Naive thymus-derived CD8-positive, alpha-beta T cell (primary cell): ENCODE measurements at places on chromosomes 11 and 22. TPM values are rescaled to one million over a fixed set of nuclear protein-coding genes. Genes with fewer than 3 reads are reported as not detected.

Gene C11orf87
- total RNA-seq: not detected

Gene BDNF
- not detected for total RNA-seq

Gene SMC1B
- not detected for total RNA-seq

Gene PRR33
- total RNA-seq: not detected

DNA sequence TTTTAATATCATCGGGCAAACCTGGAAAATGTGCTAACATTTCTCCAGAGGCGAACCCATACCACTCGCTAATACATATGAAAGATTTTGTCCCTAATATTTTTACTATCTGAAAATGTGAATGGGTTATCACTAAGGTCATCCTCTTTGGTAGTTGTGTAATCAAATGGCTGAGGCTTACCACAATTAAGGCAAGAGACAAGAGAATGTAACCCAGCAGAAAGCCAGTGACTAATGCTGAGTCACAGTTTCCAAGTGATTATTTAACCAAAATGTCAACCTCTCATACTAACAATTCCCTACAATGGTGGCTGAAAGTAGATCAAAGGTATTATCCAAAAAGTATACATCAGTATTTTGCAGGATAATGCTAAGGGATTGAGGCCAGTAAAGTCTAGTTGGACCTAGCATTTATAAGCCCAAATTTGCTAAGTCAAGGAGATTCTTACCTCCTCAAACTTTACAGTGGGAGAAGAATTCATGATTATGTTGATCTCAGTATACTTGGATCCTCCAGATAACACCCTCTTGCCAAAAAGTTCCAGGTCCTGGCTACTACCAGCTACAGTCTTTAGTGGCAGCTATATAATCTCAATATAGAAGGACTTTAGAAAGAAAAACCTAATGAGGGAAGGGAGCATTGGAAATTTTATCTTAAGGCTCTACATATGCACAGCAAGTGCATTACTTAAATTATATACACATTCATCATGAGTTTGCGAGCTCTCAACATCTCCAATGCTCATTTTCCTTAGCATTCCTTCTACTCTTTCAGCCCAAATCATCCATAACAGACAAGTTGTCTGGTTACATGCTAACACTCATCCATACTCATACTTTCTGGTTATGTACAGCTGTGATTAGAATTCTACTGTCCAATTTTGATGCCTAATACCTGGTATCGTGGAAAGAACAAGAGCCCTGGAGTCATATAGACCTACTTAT lies 25.4 kb downstream of the SIK3 start:
- peak overlapping the region; percentile 26 for H3K27ac ChIP-seq
- H3K36me3 ChIP-seq: no peaks in the 10 kb centered on the region
- peaks cover 60% of the 10 kb centered on the region for H3K4me1 ChIP-seq
- no peak for DNase-seq

- no peaks in the 10 kb centered on the region for H3K27me3 ChIP-seq
- no peak for DNase-seq
These were observed 8.2 kb upstream of the TBC1D22A start for GRCh38 chr22:46754110-46754799.

- DNase-seq: no peak
- peaks cover 8% of the 10 kb centered on the region for H3K4me1 ChIP-seq
- H3K27ac ChIP-seq: no peak overlapping the region
- H3K36me3 ChIP-seq: peaks cover 4% of the 10 kb centered on the region
- peaks cover 72% of the 10 kb centered on the region for H3K27me3 ChIP-seq
These were observed 5.2 kb downstream of the TEAD1 start for GRCh38 chr11:12679471-12679870.

- no peak for DNase-seq
- no peaks in the 10 kb centered on the region for H3K36me3 ChIP-seq
- no peak overlapping the region for H3K4me3 ChIP-seq
- peaks cover 29% of the 10 kb centered on the region for H3K4me1 ChIP-seq
These were observed 187.9 kb downstream of the ETS1 start for GRCh38 chr11:128399251-128400121.

DNA sequence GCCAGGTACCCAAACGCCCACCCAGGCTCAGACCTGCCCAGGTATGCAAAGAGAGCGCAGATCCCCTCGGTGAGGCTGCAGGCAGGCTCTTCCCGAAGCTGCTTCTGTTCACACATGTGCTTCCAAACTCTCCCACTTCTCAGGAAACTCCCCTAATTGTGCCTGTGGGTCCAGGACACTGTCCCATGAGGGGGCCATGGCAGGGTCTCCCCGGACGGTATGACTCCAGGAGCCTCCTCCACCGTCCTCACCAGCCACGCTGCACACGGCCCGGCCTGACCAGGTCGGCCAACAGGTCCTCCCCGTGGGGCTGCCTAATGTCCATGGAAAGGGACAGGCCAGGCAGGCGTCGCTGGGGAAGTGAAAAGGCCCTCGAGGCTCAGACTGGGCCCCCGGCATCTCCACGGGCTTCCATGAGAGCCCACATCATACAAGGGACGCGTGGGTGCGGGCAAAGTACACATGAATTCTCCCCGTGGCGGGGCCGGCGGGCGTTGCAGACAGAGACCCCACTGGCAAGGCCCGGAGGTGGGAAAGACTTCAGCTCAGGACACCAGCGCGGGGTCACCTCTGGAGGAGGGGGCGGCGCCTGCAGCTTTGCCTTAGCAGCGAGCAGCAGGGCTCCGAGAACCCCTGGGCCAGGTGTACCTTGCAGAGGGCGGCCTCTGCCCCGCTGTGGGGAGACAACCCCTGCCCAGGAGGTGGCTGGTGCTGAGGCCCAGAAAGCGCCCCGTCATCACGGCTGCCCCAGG lies 526.1 kb downstream of the BRD1 start:
- DNase-seq: no peak
- H3K4me1 ChIP-seq: no peaks in the 10 kb centered on the region
- no peak overlapping the region for H3K4me3 ChIP-seq

DNA sequence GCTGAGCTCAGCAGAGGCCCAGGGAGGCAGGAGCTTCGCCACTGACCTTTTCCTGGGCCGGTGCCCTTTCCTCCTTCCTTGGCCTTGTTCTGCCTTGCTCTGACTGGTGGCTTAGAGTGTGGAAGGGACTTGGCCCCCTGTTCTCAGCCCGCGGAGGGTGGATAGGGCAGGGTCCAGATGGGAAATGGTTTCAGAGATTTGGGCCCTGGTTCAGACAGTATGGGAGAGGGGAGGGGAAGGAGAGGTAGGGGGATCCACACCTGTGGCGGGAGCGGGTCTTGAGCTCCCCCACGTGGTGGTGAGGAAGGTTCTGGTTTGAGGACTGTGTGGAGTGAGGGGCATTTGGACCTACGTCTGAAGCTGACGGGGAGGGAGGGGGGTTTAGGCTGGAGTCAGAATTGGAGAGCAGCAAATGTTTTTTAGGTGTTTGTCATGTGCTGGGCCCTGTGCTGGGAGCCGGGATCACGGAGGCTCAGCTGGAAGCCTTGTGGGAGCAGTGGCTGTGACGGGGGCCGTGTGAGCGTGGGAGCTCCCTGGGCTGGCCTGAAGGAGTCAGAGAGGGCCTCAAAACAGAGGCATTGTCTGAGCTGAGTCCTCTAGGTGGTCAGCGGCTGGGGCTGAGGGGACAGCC lies 27.2 kb downstream of the SHANK3 start:
- no peaks in the 10 kb centered on the region for H3K36me3 ChIP-seq
- H3K4me3 ChIP-seq: no peak overlapping the region
- DNase-seq: no peak
- no peak overlapping the region for H3K27ac ChIP-seq
- H3K4me1 ChIP-seq: peaks cover 13% of the 10 kb centered on the region

- no peak for DNase-seq
- H3K4me1 ChIP-seq: no peaks in the 10 kb centered on the region
- no peaks in the 10 kb centered on the region for H3K36me3 ChIP-seq
- no peak overlapping the region for H3K4me3 ChIP-seq
These were observed 14.0 kb downstream of the CFAP300 start for GRCh38 chr11:102061276-102061675.

- H3K36me3 ChIP-seq: no peaks in the 10 kb centered on the region
- no peak overlapping the region for H3K27ac ChIP-seq
- H3K4me1 ChIP-seq: peaks cover 18% of the 10 kb centered on the region
- DNase-seq: no peak
- H3K4me3 ChIP-seq: no peak overlapping the region
These were observed 2.8 kb downstream of the ATP5MGL start for GRCh38 chr22:42637555-42637954.

DNA sequence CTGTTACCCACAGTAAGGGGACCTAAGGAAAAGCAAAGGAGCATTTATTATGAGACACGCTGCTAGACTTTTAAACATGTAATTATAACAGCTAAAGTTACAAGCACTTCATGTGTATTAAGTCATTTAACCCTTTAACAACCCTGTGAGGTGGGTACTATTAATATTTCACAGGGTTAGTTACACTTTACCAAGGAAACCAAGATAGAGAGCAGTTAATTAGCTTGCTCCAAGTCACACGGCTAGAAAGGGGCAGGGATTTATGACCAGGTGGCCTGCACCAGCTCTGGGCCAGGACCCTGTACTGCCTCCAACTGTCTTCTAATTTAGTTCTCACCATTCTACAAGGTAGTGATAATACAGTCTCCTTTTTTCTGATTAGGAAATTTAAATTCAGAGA lies 74.9 kb downstream of the RPL27A start:
- H3K36me3 ChIP-seq: no peaks in the 10 kb centered on the region
- no peak overlapping the region for H3K4me3 ChIP-seq
- peaks cover 3% of the 10 kb centered on the region for H3K27me3 ChIP-seq
- no peaks in the 10 kb centered on the region for H3K4me1 ChIP-seq
- no peak for DNase-seq
- no peak overlapping the region for H3K27ac ChIP-seq

DNA sequence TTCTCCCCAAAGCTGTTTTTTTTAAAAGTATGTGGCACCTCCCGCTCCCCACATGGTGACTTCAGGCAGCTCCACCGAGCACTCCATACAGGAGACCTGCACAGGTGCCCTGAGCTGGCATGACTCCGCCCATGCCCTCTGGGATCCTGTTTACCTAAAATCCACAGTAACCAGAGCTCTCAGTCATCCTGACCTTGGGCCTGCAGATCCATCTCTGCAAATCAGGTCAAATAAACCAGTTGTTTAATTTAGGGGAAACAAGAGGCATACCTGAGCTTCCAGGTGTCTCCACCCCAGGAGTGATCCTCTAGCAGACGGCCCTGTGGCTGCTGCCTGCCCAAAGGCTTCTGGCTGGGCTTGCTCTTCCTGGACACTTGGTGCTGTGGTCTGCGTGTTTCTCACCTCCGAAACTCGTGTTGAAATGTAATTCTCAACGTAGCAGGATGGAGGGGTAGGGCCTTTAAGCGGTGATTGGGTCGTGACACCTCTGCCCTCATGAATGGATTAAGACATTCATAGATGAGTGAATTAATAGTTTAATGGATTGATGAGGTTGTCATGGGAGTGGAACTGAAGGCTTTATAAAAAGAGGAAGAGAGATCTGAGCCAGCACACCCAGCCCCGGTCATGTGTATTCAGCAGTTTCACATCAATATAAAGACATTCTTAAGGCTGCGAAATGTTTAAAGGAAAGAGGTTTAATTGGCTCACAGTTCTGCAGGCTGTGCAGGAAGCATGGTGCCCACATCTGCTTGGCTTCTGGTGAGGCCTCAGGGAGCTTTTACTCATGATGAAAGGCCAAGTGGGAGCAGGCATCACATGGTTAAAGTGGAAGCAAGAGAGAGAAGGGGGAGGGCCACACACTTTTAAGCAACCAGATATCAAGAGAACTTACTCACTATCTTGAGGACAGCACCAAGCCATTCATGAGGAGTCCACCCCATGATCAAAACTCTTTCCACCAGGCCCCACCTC lies 34.1 kb downstream of the LINC01488 start:
- H3K36me3 ChIP-seq: peaks cover 13% of the 10 kb centered on the region
- no peak overlapping the region for H3K27ac ChIP-seq
- H3K4me1 ChIP-seq: no peaks in the 10 kb centered on the region
- no peak overlapping the region for H3K4me3 ChIP-seq
- DNase-seq: no peak

- no peak for DNase-seq
- peaks cover 8% of the 10 kb centered on the region for H3K4me1 ChIP-seq
- H3K27me3 ChIP-seq: peaks cover 12% of the 10 kb centered on the region
- no peaks in the 10 kb centered on the region for H3K36me3 ChIP-seq
These were observed 11.8 kb upstream of the APLNR start for GRCh38 chr11:57248780-57249383.

- no peak overlapping the region for H3K4me3 ChIP-seq
- DNase-seq: no peak
- H3K4me1 ChIP-seq: no peaks in the 10 kb centered on the region
- no peak overlapping the region for H3K27ac ChIP-seq
These were observed 78.4 kb downstream of the MYO7A start for GRCh38 chr11:77206264-77207018.
